ENCODE measurements at places on chromosomes 12 and 14. TPM values are rescaled to one million over a fixed set of nuclear protein-coding genes. Genes with fewer than 3 reads are reported as not detected.
A peak's percentile ranks its signal among the peaks of the same experiment; 100 is the strongest.

DNA sequence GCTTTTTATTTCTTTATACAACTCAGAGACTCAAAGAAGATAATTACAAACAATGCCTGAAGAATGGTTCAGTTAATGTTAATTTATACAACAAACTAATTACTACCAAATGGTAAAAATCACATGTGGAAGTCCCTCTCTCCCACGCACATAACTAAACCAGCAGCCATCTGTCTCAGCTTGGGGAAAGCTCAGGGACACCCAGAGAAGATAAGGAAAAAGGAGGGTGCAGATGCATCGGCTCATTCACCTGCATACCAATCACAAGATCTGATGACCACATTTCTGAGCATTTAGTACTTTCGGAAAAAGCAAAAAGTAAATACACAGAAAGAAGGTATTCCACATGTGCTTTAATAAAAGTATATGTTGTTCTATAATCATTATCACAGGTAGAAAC is 136.3 kb downstream of the SOX5 start:
- no peak for DNase-seq

DNA sequence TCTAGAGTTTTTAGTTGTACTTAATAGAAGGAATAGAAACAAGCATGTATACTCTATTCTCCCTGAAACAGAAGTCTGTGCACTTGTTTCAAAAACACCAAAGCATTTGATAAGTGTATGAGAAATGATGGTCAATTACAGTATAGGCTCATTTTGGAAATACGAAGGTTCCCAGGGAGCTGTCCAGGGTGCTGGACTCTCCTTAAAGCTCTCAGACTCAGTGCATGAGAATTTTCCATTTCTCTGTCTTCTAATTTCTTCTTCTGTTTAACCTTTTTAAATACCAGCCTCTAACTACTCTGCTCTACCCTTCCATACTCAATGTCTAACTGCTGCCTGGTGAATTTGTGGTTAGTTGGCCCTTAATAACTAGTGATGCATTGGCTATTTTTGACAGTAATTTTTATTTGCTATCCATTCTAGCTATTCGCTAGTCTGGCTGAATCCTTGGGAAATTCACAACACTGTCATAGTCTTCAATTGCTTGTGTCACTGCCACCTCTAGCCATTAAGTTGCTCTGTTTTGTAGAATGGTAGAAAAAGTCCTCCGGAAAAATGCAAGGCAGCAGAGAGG is 229.2 kb downstream of the NRXN3 start:
- peak; percentile 6 for DNase-seq

DNA sequence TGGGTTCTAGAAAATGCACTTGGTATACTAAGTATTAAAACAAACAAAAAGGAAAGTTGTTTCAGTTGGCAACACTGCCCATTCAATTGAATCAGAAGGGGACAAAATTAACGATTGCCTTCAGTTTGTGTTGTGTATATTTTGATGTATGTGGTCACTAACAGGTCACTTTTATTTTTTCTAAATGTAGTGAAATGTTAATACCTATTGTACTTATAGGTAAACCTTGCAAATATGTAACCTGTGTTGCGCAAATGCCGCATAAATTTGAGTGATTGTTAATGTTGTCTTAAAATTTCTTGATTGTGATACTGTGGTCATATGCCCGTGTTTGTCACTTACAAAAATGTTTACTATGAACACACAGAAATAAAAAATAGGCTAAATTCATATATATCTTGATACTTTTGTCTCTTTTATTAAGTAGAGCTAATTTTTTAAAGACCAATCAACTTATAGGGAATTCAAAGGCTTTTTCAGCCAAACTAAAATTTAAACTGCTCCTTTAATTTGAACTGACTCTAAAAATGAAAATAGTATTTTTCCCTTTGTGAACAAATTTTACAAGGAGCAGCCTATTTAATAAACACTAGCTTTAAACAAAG is 2.8 kb downstream of the FOXG1 start:
- no peak for DNase-seq

- DNase-seq: peak; percentile 68
These were observed 8.5 kb upstream of the MGAT4C start for GRCh38 chr12:86264451-86265328.

GRCh38 chr14:41302776-41303175 is 303.9 kb upstream of the LRFN5 start:
- DNase-seq: no peak

DNA sequence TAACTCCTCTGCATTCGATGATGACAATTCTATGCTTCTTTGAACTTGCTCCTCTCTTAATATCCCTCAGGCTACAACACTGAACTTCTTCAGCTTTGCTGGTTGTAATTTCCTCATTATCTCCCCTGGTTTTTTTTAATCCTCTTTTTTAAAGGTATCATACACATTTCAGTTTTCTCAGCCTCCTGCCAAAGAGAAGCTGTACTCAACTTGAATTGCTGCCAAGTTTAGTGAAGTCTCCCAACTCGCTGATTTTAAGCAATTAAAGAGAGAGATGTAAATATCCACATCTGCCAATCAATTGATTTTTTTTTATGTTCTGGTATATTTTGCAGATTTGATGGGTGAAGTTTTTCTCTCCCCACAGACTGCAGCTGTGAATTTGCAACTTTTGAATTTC is 817.8 kb downstream of the GALC start:
- DNase-seq: no peak

DNA sequence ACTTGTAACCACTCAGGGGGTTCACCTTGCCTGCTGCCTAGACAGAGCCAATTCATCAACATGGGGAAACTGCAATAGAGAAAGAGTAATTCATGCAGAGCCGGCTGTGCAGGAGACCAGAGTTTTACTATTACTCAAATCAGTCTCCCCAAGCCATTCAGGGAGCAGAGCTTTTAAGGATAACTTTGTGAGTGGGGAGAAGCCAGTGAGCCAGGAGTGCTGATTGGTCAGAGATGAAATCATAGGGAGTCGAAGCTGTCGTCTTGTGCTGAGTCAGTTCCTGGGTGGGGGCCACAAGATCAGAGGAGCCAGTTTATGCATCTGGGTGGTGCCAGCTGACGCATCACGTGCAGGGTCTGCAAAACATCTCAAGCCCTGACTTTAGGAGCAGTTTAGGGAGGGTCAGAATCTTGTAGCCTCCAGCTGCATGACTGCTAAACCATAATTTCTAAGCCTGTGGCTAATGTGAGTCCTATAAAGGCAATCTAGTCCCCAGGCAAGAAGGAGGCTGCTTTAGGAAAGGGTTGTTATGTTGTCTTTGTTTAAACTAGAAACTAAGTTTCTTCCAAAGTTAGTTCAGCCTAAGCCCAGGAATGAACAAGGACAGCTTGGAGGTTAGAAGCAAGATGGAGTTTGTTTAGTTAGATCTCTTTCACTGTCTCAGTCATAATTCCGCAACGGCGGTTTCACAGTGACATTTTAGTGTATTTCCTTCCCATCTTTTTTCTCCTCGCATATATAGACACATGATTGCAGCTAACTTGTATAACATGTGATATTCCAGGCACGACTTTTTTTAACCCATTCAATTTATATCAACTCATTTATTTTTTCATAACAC is 68.9 kb upstream of the NCOR2 start:
- peak; percentile 98 for DNase-seq

GRCh38 chr12:71400481-71400880 is 39.1 kb upstream of the LGR5 start:
- DNase-seq: no peak

GRCh38 chr12:128578045-128578444 is 245.7 kb downstream of the SLC15A4 start:
- no peak for DNase-seq

DNA sequence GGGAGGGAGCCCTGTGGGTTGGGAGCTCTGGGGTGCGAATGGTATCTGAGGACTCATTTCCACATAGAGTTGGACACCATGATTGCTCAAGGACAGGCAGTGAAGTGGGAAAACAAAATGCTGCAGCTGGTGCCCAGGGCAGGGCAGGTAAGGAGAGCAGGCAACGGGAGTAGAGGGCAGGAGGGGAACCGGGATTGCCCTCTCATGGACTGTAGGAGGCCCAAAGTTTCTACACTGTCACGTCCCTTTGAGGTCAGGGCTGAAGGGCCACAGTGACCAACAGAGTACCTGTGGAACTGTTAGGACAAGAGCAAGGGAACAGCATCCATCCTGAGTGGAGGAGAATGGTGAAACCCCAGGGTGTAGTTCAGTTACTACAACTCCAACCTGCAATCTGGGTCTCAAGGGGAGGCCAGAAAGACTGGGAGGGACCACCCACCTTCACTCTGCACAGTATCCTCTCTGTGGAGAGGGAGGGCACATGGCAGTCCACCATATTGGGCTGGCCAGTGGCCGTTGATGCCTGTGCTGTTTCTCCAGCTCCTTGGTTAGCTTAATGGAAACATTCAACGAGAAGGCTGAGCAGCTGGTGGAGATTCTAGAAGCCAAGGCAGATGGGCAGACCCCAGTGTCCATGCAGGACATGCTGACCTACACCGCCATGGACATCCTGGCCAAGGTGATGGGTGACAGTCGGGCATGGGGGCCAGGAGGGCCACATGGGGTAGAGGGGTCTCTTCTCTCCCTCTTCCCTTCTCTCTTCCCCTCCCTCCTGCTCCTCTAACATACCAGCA is 22.2 kb downstream of the CYP46A1 start:
- DNase-seq: no peak

DNA sequence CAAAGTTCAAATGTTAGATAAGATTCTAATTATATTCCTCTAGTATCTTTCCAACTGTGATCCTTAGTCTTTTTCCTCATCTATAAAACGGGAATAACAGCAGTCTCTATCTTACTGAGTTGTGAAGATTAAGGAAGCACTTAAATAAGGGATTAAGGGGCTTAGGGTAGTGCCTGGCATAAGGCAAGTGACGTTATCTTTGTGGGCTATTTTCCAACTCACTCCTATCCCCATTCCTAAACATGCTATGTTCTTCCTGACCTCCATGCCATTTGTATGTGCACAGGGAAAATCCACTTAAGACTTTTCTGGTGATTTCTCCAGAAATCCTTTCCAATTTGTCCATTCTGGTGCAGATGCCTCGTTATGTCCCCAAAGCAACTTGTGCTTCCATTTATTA is 33.3 kb downstream of the SUPT16H start:
- DNase-seq: no peak

GRCh38 chr12:96534339-96534738 is 45.0 kb downstream of the CFAP54 start:
- no peak for DNase-seq

GRCh38 chr12:30913323-30913722 is 13.2 kb upstream of the TSPAN11 start:
- no peak for DNase-seq

- DNase-seq: no peak
These were observed 36.3 kb downstream of the PRKAB1 start for GRCh38 chr12:119704065-119704747.

- DNase-seq: no peak
These were observed 192.0 kb upstream of the PDZRN4 start for GRCh38 chr12:40996091-40996490.

- no peak for DNase-seq
These were observed 26.4 kb downstream of the KCNA5 start for GRCh38 chr12:5070090-5070489.

DNA sequence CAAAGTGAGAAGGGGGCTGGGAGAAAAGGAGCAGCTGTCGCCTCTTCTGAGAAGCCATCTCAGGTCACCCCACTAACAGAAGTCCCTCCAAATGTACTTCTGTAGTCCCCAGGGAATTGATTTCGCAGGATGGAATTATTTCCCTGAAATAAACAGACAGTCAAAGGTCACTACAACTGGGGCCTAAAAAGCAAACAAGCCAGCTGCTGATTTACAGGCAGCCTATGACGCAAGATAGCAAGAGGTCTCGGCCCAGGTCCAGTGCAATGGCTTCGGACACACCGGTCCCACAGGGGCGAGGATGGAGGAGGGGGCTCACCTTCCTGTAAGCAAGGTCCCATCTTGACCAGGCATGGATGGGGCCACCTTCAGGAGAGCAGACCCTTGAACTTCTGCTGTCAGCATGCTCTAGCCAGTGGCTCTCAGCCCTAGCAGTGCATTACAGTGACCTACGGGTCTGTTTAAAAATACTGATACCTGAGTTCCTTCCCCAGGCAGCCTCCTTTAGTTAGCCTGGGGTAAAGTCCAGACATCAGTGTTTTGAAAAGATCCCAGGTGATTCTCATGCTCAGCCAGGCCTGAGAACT is 18.1 kb downstream of the NUAK1 start:
- DNase-seq: no peak

- DNase-seq: no peak
These were observed 4.9 kb downstream of the CDC42BPB start for GRCh38 chr14:103052407-103052806.

DNA sequence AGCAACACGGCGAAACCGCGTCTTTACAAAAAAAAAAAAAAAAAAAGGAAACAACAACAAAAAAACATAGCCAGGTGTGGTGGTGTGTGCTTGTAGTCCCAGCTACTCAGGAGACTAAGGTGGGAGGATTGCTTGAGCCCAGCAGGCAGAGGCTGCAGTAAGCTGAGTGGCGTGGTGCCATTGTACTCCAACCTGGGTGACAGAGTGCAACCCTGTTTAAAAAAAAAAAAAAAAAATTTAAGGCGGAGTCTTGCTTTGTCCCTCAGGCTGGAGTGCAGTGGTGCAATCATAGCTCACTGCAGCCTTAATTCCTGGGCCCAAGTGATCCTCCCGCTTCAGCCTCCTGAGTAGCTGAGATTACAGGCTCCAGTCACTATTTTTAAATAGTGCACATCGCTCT is 18.2 kb upstream of the FIGNL2 start:
- no peak for DNase-seq

DNA sequence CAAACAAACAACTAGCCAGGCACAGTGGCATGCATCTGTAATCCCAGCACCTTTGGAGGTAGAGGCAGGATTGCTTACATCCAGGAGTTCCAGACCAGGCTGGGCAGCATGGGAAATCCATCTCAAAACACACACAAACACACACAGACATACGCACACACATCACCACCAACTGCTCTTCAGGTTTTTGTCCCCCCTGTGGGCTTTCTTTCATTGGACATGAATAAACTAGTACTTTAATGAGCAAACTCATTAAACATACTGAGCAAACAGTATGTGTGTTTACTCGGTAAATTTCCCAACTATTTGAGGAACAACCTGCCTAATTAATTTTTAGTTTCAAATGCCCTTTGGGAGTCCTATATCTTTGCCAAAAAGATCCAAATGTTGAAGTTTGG is 10.1 kb upstream of the RASSF3 start:
- no peak for DNase-seq

DNA sequence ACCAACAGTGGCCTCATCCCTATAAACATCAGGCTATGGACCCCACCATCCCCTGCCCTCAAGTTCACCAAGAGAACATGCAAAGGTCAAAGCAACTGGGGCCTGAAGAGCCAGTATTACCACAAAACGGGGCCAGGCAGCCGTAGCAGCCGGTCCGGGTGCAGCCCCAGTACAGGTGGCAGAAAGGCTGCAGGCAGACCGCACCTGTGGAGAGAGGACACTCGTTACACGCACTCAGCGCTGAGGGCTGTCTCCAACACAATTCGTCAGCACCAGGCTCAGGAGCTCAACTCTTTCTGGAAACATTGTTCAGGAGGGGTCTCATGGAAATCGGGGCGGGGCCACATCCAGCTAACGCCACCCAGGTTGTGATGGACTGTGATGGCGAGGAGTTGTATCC is 19.9 kb upstream of the GOLGA3 start:
- no peak for DNase-seq

TCL1A gene
- not detected for total RNA-seq

PAPLN gene
- total RNA-seq: 2.0 TPM

ITGB7 gene
- 0.14 TPM for total RNA-seq

PLBD1 gene
- 2.0 TPM for total RNA-seq

MUCL1 gene
- not detected for total RNA-seq

SPIC gene
- total RNA-seq: not detected

STAB2 gene
- total RNA-seq: not detected

ARID2 gene
- 18.5 TPM for total RNA-seq

Data from foreskin keratinocyte (primary cell).